Natural killer cell treated with Interleukin-12 subunit alpha and Interleukin-12 subunit beta and Interleukin-15 and Interleukin-18, amount 100 ng/mL, for 72 hours (primary cell): ENCODE measurements at places on chromosomes 4 and X.

DNA sequence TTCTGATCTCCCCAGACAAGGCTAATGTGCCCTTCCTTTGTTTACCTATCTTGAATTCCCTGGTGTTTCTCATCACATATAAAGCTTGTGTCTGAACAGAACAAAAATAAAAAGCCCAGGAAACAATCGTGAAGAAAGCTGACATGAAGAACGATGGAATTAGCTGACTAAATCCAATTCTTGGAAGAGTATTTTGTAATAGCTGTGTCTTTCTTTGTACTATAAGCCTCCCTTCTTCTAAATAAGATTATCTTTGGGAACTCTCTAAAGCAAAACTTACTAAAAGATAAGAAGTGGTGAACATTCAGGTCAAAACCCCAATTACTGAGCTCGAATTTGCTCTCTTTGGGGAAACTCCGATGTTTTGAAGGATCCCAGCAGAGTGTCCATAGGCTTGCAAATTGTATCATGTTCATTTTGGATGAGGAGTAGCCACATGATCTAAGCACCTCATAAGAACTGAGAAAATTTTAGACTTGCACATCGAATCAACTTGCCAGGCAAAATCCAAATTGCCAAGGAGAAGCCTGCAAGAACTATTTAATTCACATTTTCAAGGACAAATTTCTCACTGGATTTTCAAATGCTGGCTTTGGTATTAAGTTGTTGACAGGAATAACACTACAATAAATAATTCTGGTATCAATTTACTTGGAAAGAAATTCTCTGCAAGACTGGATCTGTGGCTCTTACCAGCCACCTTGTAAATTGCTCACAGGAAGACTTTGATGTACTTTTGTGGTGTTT lies 106.2 kb downstream of the LNX1 start:
- H3K4me3 ChIP-seq: no peak overlapping the region
- H3K4me1 ChIP-seq: no peaks in the 10 kb centered on the region
- H3K36me3 ChIP-seq: no peaks in the 10 kb centered on the region
- DNase-seq: no peak
- H3K27ac ChIP-seq: no peak overlapping the region
- peaks cover 20% of the 10 kb centered on the region for H3K27me3 ChIP-seq

GRCh38 chr4:168884251-168885124 lies 125.6 kb downstream of the CBR4 start:
- no peaks in the 10 kb centered on the region for H3K36me3 ChIP-seq
- H3K27me3 ChIP-seq: no peaks in the 10 kb centered on the region
- DNase-seq: no peak
- H3K4me3 ChIP-seq: no peak overlapping the region
- H3K27ac ChIP-seq: no peak overlapping the region

DNA sequence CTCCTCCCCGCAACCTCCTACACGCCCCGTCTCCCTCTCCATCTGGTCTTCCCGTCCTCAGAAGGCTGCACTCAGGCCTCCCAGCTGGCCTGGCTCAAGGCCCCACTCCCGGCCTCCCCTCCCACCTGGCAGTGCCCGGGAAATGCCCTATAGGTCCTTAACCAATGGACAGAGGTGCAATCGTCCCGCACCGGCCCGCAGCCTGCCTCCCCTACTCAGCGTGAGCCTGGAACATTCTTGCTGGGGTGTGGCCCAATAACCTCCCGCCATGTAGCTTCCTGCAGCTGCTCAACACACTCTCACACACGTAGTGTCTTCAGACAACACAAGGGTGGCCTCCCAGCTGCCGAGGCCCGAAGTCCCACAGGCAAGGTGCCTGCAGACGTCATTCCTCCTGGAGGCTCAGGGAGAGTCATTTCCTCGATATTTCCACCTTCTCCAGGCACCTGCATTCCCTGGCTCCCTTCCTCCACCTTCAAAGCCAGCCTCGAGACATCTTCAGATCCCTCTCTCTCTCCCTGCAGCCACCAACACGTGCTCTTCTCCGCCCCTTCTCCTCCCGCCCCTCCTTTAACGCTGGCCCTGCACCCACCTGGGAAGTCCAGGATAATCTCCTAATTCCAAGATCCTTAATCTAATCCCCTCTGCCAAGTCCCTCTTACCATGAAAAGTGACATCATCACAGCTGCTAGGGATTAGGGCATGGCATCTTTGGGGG lies 56.2 kb downstream of the ADRA2C start:
- H3K4me3 ChIP-seq: no peak overlapping the region
- H3K27me3 ChIP-seq: peaks cover 21% of the 10 kb centered on the region
- H3K36me3 ChIP-seq: no peaks in the 10 kb centered on the region
- no peak for DNase-seq
- no peak overlapping the region for H3K27ac ChIP-seq

- H3K36me3 ChIP-seq: peaks cover 9% of the 10 kb centered on the region
- peaks cover 47% of the 10 kb centered on the region for H3K4me1 ChIP-seq
- H3K27ac ChIP-seq: no peak overlapping the region
- DNase-seq: no peak
- no peaks in the 10 kb centered on the region for H3K27me3 ChIP-seq
Measured at GRCh38 chr4:98293104-98293887, 32.1 kb downstream of the RAP1GDS1 start.

- peaks cover 14% of the 10 kb centered on the region for H3K27me3 ChIP-seq
- no peaks in the 10 kb centered on the region for H3K36me3 ChIP-seq
- H3K4me3 ChIP-seq: no peak overlapping the region
- H3K27ac ChIP-seq: no peak overlapping the region
- no peaks in the 10 kb centered on the region for H3K4me1 ChIP-seq
Measured at GRCh38 chr4:57270346-57270745, 160.2 kb upstream of the IGFBP7 start.
